HFFc6 (cell line): ENCODE measurements at places on chromosomes 16 and 17.

GRCh38 chr16:48117217-48118105, 38.3 kb downstream of the ABCC12 start:
- no peak for DNase-seq

DNA sequence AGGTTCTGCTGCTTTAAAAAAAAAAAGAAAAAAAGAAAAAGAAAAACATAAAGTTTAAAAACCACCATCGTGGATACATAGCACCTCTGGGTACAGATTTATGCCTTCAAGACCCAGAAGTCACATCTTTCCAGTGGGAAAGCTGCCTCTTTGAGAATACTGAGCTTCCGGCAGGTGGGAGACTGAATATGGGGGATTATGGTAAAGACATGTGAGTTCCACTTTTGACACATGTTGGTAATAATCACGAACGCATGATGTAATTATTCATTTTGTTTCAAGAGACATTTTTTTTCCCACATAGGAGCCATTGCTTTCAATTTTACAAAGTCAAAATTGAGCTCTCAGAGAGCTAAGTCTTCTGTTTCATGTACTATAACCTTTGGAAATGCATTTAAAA, 229.7 kb upstream of the CDH5 start:
- no peak for DNase-seq

DNA sequence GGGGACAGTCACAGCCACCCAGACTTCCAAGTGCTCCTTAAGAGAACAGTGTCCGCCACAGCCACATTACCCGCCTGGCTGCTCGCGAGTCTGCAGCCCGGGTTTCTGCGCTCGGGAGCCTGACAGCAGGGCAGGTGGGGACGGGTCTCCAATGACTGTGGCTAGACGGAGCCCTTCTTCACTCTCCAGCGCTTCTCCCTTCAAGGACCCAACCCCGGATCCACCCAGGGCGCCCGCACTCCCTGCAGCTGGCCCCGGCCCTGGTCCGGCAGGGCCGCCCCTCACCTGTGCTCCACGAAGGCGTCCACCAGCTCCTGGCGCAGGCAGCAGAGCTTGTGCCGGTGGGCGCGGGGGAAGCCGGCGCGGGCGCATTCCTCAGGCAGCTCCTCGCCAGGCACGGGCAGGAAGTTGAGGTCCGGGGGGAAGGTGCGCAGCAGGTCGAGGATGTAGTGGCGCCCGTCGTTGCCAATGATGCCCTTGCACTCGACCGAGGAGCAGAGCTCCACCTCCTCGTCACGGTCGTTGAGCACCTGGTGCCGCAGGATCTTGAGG, 13.9 kb downstream of the CLUH start:
- DNase-seq: no peak

DNA sequence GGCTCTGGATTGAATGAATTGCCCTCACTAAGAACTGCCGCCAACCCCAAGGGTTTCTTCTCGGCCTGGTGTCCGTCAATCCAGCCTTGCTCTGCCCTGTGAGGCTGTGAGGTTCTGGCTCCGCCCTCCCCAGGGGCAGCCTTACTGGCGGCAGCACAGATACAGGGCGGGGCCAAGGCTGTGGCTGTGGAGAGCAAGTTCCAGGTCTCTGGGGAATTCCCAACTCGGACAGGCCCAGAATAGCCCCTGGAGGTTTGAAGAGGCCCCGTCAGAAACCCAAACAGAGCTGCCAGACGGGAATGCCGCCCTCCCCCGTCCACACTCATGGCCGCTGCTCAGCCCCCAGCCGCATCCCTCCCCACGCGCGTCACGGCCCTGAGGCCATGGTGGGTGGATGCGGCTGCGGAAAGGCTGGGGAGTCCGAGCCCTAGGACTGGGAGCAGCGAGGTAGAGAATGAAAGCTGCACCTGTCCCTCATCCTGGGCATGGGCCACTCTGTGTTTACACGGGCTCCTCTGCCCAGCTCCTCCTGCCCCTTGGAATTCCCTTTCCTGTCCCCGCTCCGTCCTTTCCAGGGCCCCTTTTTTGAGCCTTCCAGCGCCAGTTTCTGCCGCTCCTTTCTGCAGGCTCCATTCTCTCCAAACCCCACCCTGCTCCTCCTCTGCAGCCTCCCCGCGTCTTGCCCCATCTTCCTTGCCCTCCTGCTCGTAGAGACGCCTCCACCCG, 660 bp upstream of the PRRT2 start:
- peak; percentile 98 for DNase-seq

- DNase-seq: no peak
Observed at GRCh38 chr17:48491527-48492273, 39.1 kb downstream of the HOXB1 start.

DNA sequence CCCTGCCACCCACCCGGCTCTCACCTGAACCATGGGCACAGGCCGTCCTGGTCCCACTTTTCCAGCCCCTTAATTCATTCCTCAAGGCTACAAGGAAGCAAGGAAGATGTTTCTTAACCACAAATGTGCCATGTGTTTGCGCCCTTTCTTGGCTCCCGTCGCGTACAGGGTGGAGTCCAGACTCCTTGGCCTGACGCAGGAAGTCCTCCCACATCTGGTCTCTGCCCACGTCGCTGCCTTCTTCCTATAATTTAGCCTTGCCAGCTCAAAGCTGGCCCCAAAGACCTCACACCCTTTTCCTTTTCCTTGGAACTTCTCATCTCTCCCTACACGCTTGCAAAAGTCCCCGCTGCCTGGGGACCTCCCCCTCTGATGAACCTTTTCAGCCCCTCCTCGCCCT, 38.8 kb upstream of the BHLHA9 start:
- no peak for DNase-seq

DNA sequence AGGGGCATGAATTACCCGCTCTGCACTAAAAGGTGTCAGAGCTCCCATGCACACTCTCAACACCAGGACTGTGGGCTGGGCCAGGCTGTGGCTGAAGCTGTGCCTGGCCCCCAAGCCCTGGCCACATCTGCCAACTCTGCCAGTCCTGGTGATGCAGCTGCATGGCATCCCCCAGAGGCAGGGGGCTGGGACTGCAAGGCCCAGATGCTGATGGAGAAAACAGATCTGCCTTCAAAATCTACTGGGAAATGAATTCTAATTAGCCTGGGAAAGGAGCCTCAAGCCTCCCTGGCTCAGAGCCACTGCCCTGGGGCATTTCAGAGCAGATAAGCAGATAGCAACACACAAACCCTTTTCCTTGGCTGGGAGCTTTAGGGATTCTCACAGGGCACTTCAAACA, 3.4 kb downstream of the CHST6 start:
- peak; percentile 65 for DNase-seq
